ENCODE measurements at places on chromosomes 5 and 9.
A peak's percentile ranks its signal among the peaks of the same experiment; 100 is the strongest.

- DNase-seq, result no peak
These were observed 29.4 kb downstream of the CTNNAL1 start for GRCh38 chr9:108983885-108984284.

- DNase-seq, result no peak
These were observed 75.8 kb upstream of the CDH12 start for GRCh38 chr5:22928821-22929482.

GRCh38 chr9:117392992-117393391 lies 21.9 kb downstream of the ASTN2 start:
- no peak for DNase-seq

DNA sequence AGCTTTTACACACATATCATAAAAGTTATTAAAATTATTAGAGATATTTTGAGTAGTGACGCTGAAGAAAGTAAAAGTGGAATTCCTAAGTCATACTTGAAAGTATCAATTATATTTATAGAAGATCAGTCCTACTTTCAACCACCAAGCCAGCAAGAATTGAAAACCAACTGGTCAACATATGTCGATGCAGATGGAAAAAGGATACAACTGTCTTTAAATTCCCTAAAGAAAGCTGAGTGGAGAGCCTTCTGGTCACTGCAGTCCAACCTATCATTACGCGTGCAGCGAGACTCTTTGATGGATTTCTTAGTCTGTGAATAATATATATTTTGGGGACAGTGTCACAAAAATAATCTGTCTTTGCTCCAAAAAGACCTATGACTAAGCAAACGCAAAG lies 15.3 kb downstream of the MEF2C start:
- no peak for DNase-seq

- DNase-seq, result no peak
These were observed 152.4 kb downstream of the BRINP1 start for GRCh38 chr9:119216651-119217331.

DNA sequence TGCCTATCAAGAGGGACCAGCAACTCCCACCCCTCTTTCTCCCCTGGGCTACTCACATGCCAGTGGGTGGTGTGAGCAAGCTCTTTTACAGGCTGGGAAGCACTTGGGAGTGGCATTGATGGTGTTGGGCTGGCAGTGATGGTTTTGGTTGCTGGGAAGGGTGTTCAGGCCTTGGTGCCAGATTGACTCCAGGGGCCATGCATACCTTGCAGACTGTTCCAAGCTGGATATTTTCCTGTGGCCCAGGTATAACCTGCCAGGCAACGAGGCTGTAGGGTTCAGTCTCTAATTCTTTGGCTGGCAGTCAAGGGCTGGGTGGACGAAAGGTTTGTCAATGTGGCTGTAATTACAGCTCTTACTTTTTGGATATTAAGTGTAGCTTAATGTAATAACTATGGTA lies 177.3 kb downstream of the MACROH2A1 start:
- DNase-seq, result no peak

GRCh38 chr5:142857405-142857804 lies 87.2 kb downstream of the ARHGAP26 start:
- DNase-seq, result no peak

- DNase-seq, result no peak
These were observed 14.5 kb upstream of the COL27A1 start for GRCh38 chr9:114140850-114141249.

GRCh38 chr5:93192683-93193082 lies 388.3 kb downstream of the NR2F1-AS1 start:
- DNase-seq, result no peak

DNA sequence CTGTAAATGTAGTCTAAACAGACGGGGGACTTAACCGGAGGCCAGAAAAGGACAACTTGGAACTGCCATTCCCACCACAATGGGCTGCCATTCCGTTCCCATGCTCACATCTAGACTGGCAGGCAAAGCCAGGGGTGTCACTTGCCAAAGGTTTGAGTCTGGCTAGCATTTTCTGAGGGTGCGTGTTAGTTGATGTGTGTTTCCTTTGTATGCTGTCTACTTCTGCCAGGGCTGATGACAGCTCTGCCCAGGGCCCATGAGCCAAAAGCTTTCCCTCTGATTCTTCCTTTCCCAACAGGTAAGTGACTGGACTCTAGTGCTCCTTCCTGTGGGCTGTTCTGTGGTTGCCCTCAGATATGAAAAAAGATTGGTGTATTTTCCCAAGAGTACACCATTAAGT lies 68.0 kb downstream of the ZNF608 start:
- DNase-seq, result no peak

DNA sequence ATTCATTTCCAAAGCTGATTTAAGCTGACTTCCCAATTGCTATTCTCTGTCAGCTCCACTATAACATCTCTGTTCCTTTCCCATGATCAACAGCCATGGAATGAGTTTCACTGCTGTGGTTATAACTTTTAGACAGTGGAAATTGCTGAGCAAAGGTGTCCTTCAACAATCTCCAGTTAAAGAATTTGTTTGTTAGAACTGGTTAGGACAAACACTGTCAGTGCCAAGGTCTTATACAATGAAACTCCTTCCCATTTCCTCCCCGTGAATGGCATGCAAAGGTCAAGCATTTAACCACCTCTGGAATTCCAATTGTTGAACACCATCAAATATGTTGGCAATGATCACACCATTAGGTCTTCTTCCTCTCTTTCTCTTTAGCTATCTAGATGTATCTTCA lies 45.7 kb upstream of the GHR start:
- DNase-seq, result no peak

- no peak for DNase-seq
These were observed 6.1 kb upstream of the NRG2 start for GRCh38 chr5:140049205-140049604.

DNA sequence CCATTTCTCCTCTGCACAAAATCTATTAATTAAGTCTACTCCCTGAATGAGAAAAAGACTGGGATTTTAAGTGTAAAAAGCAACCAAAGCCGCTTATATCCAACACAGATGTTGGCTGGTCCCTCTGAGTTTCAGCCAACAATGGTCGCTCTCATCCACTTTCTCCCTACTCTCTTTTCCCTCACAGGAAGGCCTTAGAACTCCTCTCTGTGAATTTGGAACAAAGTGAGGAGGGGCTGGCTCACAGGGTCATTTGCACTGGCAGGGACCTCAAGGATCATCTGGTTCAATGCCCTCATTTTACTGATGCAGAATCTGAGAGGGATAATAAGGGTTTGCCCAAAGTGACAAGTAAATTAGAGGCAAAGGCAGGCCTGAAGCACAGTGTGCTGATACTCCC lies 64.0 kb downstream of the DPYSL3 start:
- DNase-seq, result no peak

DNA sequence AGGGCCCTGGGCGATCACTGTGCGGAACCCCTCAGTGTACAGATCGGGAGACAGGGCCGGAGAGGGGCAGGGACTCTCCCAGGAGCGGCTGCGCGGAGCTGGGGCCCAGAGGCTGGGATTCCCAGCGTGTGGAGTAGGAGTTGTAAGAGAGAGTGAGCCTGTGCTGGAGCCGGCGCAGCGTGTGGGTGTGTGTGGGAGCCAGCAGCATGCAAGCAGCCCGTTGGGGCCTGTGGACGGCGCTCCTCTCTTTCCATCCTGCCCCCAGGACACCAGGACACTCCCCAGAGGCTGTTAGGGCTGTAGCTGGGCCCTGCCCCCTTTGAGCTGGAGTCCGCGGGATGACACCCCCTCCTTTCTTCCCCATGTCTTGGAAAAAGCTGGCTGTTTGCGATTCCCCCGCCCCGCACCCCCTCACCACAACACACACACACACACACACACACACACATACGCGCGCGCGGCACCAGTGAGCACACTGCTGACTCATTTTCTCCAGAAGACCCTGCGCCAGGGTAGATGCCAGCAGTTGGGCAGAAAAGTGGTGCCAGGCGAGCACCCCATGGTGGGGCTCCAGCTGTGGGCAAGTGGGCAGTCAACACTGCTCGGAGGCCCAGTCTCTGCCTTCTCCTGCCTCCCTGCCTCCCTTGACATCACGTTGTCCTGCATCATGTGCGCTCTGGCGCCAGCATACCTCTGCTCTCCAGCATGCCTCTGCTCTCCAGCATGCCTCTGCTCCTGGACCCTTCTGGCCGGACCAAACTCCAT lies 1.5 kb downstream of the COL27A1 start:
- no peak for DNase-seq

DNA sequence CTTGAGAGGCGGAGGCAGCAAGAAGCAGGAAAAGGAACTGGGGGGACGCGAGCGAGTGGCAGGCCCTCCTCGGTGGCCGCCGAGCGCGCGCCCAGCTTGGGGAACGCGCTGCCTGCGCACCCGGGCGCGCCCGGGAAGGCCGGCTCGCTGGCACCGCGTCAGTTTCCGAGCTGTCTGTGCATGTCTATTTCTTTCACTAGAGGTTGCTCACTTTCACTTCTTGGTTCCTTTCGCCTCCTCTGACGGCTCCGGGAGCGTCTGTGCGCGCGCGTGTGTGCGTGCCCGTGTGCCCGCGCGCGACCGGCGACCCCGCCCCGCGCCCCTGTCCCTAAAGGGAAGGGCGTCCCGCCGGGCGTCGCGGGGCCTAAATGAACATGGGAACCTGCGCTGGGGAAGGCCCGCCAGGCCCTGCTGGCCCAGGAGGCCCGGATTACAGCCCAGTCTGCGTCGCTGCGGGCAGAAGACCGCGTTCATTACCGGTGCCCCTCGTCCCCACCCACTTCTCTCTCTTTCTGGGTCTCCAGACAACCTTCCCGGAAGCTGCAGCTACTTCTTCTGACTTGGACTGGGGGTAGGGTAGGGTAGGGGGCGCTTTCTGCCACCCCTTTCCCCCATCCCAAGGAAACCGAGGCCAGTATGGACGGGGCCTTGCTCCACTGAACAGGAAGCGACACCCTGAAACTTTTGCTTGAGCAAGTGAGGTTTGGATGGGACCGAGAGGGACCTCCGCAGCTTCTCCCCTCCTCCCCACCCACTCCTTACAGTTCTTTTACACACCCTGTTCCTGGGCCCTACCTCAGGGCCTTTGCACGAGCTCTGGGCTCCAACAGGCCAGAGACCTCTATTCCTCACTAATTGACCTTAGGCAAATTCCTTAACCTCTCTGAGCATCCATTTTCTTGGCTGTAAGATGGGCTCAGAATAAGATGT lies 205.8 kb upstream of the IER5L start:
- DNase-seq, result peak; percentile 45

DNA sequence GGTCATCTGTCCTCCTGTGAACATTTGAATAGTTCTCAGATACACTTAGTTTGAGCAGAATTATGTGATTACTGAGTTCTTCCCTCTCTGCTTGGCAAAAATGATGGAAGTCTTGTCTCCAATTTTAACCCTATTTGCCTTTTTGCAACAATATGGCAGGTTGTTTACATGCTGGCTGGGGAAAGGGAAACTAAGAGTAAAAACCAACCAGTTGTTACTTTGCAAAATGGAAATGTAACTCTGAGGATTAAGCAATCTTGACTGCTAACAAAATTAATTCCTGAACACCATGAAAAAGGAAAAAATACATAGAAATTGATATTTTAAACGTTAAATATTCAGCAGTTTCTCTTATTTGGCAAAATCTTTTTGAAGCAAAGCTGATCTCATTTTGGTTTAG lies 11.1 kb downstream of the SIT1 start:
- DNase-seq, result no peak
